ENCODE measurements at places on chromosomes 6 and 20.

DNA sequence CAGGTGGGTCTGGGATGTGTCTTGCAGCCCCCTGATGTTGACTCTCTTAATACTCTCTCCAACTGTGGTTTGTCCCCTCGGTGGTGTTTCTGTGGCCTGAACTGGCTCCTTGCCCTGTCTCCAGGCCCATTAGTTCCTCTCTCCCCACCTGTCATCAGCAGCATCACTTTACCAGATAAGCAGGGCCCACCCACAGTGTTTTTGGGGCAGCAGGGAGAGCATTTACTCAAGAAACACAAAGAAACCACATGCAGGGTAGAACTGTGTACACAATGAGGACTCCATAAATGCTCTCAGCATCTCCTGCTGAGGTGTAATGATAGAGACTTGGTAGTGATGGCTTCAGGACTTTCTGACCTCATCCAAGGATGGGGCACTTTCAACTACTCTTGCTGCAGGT, 20.2 kb upstream of the MRPS18A start:
- no peak for DNase-seq

DNA sequence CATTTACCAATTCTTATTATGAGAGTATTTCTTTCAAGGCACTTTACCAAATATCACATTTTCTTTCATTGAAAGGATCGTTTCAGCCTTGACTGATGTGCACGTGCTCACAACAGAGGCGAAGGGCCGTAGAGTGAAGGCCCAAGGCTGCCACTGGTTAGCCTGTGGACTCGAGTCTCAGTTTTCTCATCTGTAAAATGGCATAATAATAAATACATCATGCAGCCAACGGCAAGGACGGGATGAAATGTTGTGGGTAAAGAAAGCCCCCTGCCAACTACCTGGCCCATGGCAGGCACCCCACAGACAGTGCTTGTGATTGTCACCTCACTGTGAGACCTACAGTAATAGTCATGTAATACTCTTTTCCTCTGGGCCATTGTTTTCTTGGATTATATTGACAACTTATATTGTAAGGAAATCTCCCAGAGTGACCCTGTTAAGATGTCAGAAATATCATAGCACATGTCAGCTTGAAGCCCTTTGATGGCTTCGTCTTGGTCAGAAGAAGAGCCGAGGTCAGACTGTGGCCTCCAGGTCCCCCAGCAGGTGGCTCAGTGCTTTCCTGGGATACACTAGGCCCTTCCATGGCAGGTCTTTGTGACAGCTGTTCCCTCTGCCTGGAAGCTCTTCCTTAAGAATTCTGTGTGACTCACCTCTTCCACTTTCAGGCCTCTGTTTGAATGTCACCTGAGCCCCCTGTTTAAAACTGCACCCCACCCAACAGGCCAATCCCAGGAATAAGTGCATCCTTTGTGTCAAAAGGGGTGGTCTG, 36.3 kb downstream of the FAM50B start:
- DNase-seq: no peak

DNA sequence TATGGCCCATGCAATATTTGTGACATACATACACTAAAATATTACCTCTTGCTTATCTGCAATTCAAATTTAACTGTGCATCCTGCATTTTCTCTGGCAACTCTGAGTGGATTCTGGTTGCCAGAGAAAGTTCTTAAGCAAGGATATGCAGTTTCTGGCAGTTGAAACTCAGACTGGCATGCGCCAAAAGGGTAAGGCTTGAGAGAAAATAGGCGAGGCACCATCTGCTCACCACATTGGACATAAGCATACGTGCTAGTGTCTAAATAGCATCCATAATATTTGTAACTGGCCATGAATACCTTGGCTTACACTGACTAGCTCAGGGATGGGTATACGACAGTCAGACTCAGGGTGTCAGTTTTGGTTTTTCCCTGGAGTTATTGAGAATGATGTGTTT, 465.1 kb downstream of the DOK5 start:
- DNase-seq: no peak

DNA sequence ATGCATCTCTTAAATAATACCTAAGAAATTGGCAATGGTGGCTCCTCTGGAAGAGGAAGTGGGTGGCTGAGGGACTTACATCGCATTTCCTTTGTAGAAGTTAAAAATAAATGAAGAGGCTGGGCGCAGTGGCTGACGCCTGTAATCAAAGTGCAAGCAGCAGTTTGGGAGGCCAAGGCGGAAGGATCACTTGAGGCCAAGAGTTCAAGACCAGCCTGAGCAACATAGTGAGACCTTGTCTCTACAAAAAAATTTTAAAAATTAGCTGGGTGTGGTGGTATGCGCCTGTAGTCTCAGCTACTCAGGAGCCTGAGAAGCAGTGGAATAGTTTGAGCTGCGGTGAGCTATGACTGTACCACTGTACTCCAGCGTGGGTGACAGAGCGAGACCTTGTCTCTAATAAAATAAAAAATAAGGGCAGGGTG, 12.2 kb upstream of the NCOA3 start:
- no peak for DNase-seq

DNA sequence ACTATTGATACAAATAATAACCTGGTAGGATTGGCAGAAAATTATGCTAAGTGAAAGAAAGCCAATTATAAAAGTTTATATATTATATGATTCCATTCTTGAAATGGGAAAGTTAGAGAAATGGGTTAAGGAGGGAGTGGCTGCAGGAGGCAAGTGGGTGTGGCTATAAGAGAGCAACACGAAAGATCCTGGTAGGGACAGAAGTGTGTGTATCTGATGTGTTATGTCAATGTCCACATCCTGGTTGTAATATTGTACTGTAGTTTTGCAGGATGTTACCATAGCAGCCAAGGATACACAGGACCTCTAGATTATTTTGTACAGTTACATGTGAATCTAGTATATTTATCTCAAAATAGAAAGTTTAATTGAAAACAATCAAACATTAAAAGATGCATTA, 46.8 kb downstream of the SNX5 start:
- DNase-seq: no peak

- DNase-seq: no peak
Measured at GRCh38 chr20:49037962-49038387, 8.1 kb upstream of the CSE1L start.

DNA sequence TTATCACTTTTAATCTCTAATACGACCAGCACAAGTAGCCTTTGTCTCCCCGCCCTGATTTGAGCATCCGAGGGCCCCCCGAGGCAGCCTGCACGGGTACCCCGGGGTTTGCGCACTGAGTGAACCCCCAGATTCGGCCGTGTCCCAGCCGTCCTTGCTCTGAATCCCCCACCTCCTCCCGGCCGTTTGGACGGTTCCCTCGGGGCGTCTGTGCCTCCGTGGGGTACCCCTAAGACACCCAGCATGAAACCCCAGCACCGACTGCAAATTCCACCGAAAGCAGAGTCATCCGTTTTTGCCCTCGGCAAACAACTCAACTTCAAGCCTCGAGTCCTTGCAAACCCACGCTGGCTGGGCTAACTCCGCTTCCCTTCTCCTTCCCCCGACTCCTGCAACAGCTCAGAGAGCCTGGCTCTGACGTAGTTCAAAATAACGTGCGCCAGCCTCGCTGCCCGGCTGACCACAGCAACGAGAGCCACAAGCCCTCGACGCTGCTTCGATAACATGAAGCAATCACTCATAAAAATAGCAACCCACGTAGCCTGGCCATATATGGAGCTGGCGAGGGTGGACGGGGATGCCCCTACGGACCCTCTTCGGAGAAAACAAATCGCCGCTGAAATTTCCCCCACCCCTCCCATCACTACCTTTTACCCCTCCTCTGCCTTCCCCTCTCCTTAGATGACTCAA, 764 bp upstream of the SNAP25 start:
- no peak for DNase-seq

DNA sequence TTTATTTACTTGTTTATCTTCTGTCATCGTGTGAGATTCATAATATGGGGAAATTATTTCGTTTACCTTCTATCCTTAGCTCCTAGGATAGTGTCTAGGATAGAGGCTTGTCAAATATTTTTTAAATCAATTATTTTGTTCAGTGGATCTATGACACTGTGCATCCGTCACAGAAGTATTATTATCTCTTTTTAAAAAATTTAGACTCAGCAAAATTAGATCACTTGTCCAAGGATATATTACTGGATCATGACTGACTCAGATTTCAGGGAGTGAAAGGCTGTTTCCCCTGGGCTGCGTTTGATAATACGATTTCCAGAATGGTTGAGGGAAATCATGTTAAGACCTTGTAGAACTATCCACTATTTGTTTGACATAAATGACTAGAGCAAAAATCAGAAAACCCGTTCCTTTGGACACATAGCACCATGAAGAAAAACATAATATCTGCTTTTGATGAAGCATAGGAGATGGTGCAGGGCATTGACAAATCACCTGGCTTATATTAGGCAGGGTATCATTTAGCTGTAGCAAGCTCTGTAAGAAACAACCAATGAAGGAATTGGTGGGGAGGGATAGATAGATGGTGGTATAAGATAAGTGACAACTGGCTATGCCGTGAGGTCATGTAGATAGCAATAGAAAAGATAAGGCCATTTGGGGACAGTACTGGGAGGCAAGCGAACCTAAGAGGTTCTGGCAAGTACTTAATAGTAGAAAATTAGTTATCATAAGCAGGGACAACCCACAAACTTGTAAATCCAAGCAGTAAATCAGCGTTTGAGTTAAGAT, 465.2 kb upstream of the MAN1A1 start:
- no peak for DNase-seq
